NCI-H524 treated with DMSO at 0.1 percent for 48 hours (cell line): ENCODE measurements at places on chromosomes 4 and X.

GRCh38 chr4:102500696-102501446 lies at the start of gene NFKB1:
NFKB1 (plus strand) TSS chr4:102501359; CDS start chr4:102525519, 24,160 bp downstream.
- DNase-seq, result no peak

DNA sequence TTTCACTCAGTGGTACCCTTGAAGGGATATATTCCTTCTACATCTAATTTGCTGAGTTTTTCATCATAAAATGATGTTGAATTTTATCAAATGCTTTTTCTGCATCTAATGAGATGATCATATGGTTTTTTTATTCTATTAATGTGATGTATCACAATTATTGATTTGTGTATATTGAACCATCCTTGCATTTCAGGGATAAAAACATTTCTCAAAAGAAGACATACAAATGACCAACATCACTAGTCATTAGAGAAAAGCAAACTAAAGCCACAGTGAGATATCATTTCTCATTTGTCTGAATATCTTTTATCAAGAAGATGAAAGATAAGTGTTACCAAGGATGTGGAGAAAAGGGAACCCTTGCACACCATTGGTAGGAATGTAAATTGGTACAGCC lies 65.7 kb upstream of the MXD4 start:
- no peak for DNase-seq

DNA sequence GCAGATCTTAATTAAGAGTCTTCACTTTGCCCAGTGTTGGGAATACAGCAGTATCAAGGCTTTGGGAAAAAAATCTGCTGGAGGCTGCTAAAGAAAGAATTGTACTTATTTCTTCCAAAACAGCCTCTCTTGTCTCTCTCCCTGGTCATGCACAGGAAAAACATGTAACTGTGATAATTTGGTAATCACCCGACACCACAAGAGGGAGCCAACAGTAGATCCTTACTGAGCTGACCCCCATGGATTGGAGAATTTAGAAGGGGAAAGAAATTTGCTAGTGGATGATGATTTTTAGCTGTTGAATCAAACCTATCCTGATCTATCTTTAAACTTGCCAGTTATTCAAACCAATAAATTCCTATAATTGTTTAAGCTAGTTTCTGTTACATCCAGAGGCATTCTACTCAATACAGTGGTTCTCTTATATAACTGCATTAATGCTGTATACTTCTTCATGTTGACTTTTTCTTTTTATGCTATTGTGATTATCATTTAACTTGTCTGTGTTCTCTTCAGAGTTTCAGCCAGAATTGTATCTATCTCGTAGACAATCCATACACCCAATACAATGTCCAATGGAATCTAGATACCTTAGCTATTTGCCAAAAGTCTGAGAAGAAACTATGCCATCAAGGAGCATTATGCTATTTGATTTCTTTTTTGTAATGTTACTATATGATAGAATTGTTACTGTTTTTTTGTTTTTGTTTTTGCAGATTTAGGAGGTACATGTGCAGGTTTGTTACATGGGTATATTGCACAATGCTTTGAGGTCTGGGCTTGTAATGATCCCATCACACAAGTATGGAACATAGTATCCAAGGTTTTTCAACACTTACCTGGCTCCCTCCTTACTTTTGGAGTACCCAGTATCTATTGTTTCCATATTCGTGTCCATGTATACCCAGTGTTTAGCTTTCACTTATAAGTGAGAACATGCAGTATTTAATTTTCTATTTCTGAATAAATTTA lies 31.3 kb upstream of the ARHGEF38 start:
- DNase-seq, result no peak

DNA sequence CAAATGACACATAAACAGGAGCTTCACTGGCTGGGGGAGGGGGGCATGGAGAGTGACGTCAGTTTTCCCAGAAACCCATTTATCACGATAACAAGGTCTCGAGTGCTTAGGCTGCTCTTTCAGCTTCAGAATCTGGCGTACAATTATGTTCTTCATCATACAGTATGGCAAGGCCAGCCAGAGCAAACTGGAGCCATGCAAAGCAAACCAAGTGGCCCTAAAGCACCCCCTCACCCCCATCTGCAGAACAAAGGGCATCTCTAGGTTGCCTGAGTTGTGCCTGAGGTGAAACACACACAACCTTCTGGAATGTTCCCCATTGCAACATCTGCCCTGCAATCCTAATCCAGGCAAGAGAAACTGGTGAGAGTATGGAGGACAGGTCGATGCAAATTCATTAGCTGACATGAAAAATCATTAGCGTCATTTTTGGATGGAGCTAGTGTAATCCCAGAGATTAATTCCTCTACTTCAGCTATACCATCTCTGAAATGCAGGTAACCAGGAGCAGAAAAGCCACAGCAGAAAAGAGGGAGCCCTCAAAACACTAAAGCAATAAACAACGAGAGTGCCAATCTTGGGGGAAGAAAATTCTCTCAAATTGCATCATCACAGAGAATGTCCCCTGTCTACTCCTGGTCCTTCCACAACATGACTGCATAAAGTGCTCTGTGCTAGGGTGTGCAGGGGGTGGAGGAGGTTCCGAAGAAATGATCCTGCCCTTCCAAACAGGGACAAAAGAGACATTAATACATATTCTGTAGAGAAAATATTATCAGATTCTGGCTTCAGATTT lies 1.8 kb downstream of the SEPTIN6 start:
- DNase-seq, result no peak

- no peak for DNase-seq
Measured at GRCh38 chrX:65196758-65197360, 220.6 kb upstream of the ZC4H2 start.

DNA sequence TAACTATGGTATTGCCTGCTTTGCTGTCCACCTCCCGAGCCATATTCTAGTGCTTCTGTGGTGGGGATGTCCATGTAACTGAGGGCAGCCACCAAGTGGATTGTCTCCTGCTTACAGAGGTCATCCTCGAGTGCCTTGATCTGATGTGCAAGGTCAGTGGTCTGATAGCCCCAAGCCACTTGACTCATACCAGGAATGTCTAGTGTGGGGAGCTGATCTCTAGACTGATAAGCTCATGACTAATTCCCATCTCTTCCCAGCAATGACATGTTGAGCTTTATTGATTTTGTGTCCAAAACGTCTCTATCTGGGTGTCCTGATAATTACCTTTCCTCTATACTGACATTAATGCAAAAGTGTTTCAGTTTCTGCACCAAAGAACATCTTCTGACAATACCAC lies 168.4 kb upstream of the WDR1 start:
- no peak for DNase-seq

- no peak for DNase-seq
Measured at GRCh38 chr4:3836756-3837601, 70.8 kb downstream of the ADRA2C start.
